ENCODE measurements at places on chromosomes 3 and 15.

DNA sequence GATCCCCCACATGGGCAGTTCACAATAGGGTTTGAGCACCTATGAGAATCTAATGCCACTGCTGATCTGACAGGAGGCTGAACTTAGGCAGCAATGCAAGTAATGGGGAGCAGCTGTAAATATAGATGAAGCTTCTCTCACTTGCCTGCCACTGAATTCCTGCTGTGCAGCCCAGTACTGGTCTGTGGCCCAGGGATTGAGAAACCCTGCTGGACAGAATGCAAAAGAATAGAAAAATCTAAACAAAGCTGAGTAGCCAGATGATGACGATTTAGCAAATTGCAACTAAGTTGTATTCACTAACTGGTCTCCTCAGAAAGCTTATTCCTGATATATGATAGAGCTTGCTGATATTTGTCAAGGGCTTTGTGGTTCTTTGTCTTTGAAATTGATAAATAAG is 34.3 kb upstream of the APH1B start:
- no peak for DNase-seq

GRCh38 chr3:73557986-73558726 is 66.6 kb downstream of the PDZRN3 start:
- no peak for DNase-seq

GRCh38 chr3:194275721-194276120 is 75.4 kb downstream of the CPN2 start:
- no peak for DNase-seq

- no peak for DNase-seq
These were observed 53.9 kb downstream of the LINGO1 start for GRCh38 chr15:77578641-77579372.

DNA sequence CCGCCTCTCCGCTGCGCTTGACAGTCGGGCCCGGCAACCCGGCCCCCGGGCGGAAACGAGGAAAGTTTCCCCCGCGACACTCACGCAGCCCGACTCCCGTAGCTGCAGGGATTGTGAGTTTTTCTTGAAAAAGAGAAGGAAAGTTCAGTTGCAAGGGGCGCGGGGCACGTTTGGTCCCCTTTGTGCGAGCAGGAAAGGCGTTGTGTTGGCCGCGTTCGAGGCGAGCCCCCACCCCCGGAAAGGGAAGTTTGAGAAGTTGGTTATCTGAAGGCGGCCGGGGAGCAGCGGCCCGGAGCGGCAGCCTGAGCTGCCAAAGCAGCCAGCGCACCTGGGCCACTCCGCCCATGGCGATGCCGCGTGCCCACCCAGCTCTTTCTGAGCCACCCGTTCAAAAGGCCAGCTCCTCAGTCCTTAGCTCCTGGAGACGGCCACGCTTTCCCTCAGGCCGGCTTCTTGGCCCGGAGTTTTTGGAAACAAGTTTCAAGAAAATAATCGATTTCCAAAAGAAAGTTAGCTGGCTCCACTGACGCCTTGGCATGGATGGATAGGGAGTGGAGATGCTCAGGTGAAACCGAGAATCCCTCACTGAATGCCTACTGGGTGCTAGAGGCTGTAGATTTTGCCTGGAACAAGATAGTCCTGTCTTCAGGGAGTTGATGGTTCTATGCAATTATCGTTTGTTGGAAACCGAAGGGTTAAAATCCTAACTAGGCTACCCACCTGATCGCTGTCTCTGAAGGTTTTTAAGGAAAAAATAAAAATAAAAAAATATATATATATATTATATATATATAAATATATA is 832 bp downstream of the TGFBR2 start:
- peak; percentile 62 for DNase-seq

- DNase-seq = no peak
These were observed 465.0 kb downstream of the CNTN3 start for GRCh38 chr3:74149466-74149865.

DNA sequence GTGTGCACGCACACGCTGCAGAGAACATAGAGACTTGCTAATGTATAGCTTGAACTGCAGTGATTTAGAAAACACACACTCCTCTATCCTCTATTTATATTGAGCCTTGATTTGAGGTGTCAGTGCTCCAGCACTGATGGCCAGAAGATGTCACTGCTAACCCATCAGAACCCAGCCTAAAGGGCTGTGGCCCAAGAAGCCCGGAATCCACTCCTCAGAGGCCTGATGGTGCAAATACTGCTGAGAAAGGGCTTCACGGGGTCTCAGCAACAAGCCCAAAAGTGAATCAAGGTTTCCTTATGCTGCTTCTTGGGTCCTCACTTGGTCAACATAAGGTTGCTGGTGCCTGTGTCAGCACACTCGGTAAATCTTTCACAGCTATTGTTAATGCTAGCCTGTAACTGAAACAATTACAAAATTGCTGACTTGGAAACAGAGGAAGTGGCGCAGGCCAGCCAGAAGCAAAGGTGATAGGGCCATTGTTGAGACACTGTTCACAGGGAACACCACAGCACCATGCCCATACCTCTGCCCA is 60.3 kb downstream of the HEG1 start:
- peak; percentile 51 for DNase-seq

DNA sequence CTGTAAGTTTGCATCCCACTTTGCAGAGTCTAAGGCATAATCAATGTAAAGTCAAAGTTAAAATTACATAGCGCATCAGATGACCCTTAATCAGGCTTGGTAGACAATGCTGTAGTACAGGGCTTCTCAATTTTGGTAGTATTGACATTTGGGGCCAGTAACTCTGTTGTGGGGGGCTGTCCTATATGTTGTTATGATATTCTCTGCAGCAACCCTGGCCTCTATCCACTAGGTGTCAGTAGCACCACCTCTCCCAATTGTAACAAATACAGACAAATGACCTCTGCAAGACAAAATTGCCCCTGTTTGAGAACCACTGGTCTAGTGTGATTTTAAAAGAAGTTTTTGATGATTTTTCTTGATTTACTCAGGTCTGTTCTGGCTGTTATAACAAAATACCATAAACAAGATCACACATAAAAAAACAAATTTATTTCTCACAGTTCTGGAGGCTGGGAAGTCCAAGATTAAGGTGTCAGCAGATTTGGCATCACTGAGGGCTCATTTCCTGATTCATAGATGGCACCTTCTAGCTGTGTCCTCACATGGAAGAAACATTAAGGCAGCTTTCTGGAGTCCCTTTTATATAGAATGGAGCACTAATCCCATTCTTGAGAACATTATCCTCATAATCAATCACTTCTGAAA is 37.6 kb upstream of the SLC9A9 start:
- DNase-seq = peak; percentile 39

GRCh38 chr3:105729667-105730066 is 139.1 kb downstream of the CBLB start:
- no peak for DNase-seq

GRCh38 chr3:48446043-48446424 is 503 bp upstream of the ATRIP start:
- no peak for DNase-seq

DNA sequence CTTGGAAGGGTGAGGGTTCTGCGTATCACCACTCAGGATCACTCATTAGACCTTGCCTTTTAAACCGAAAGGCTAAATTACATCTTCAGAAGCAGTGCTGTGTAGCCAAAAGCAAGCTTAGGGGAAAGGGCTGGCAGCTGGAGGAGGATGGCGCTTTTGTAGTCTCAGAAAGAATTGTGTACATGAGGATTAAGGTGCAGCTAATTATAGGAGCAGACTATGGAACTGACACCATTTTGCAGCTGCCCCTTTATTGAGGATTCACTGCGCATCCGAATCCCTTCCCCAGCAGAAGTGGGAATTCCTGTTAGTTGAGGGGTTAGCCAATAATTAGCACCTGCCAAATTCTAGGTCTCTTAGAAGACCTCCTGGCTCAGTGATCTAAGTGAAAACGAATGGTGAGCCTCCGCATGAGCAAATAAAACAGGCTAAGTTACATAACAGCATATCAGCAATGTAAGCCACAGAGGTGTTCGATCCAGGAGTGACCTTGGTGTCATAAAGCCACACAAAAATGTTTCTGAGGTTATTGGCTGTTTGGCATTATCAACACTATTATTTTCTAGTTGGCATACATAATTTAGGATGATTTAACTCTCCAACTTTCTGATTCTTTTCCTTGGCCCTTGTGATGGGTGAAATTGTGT is 42.6 kb upstream of the SEMA6D start:
- no peak for DNase-seq

DNA sequence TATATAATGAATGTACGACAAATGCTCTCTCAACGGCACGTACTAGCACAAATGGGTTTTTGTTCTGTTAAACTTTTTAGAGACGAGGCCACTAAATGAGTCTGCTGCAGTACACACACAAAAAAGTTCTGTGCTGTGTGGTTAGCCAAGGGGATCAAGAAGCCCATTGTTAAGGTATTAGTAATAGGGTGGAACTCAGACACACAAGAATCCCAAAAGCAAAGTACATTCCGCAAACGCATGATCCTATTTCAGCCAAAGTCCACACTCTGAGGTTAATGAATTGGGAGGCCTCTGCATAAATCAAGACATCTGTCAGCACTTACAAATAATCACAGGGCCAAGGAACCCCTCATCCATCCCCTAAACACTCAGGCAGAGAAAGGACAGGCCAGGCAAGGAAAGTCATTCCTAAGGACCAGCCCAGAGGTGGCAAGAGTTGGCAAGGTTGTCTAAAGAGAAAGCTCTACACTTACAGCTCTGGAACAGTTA is 12.1 kb downstream of the OSBPL10 start:
- DNase-seq = no peak

DNA sequence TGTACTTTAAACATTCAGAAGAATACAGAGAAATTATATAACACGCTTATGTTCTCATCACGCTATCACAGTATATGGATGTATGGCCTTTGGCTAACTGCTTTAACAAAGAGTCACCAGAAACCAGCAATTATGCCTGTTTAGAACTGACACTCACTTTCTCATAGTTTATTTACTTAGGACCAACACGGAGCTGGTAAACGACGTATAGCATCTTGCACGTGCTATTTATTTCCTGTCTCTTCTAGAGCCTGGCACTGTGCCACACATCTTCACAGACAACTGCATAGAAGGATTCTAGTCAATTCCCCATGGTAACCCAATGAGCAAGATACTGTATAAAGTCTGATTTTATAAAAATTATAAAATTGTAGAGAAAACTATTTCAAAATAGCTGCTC is 43.6 kb downstream of the TBC1D2B start:
- peak; percentile 60 for DNase-seq

- no peak for DNase-seq
These were observed 891.4 kb downstream of the NTRK3 start for GRCh38 chr15:87365186-87365585.

- no peak for DNase-seq
These were observed 13.2 kb upstream of the ATP2B2 start for GRCh38 chr3:10518506-10519150.

GRCh38 chr3:24096695-24097290 is 151.7 kb downstream of the NR1D2 start:
- no peak for DNase-seq

DNA sequence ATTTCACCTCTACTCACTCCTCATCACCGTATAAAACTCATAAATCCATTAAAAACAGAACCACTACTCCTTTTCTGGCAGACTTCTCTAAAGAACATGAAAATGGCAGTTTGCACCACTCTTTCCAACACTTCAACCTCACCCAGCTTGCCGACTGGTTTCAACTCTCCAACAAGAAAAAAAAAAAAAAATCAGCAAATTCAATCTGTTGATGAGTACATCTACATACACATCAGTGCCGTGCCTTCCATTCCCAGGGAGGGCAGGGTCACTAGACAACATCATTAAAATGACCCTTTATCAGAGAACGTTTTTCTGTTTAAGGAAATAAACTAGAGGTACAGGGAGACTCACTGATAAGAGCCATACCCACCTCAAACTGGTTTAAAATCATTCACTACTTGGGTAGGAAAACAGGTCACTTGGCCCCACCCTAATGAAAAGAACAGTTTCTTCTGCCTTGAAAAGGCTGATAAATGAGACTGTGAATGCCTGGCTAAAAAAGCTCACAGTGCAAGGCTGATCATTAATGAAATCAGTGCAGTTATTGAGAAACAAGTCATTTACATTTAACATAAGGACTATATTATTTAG is 6.0 kb downstream of the ANXA2 start:
- no peak for DNase-seq

- no peak for DNase-seq
These were observed 215.7 kb upstream of the FEZF2 start for GRCh38 chr3:62589078-62589477.

DNA sequence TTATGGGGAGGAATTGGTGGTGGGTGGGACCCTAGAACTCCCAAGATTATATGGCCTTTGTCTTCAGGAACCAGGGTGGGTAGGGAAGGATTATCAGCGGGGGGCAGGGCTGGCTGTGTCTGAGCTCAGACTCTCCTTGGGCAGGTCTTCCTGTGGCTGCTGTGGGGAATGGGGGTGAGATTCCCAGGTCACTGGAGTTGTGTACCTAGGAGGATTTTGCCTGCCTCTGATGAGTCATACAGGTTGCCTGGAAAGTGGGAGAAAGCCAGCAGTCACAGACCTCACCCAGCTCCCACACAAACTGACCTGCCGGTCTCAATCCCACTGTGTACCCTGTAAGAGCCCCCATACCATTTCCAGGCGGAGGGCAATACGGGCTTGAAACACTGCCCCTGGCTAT is 209.9 kb upstream of the CNTN3 start:
- no peak for DNase-seq

GRCh38 chr3:61371123-61371522 is 119.9 kb upstream of the FHIT start:
- DNase-seq = no peak

- no peak for DNase-seq
These were observed 145.5 kb downstream of the ATP10A start for GRCh38 chr15:25717457-25718168.
